H4 (cell line): ENCODE measurements at places on chromosomes 4 and X. TPM values are rescaled to one million over a fixed set of nuclear protein-coding genes. Genes with fewer than 3 reads are reported as not detected.

GRCh38 chr4:80229590-80229989 lies 32.3 kb downstream of the PRDM8 start:
- no peak for DNase-seq

DNA sequence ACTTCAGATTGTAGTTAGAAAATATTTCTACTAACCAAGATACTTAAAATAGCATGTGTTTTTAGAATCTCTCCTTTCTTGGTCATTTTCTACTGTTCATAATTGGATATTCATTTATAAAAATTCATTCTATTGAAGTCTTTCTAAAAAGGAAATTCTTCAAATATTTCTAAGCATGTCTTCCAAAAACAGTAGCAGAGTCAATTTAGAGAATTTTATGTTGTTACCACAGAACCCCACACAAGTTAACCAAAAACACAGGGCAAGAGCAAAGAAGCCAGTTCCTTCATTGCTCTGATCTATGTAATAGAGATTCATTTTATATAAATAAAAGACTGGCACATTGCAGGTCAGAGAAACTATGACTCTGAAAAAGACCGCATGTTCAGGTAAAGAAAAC lies 345.1 kb upstream of the PITX2 start:
- DNase-seq = no peak

GRCh38 chr4:131061734-131062133 lies 1965.8 kb downstream of the C4orf33 start:
- DNase-seq = no peak

- no peak for DNase-seq
Measured at GRCh38 chr4:25090516-25090915, 59.8 kb upstream of the LGI2 start.

DNA sequence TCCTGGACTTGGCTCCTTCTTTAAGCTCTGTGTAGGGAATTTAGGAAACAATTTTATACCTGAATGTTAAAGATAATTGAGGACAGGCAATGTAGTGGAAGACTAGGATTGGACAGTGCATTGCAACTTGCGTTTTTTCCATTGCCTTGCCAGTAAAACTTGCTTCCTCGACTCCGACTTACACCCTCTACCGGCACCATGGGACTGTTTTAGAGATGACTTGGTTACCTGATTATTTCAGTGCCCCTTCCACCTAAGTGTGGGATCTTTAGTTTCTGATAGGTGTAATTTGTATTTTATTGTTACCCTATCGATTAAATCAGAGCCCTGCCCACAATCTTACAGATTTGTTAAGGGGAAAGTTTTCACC lies 1.2 kb downstream of the PRPS1 start:
- DNase-seq = peak; percentile 33

The AKAP14 gene
- not detected in 2 replicates for total RNA-seq

- no peak for DNase-seq
Measured at GRCh38 chr4:110034026-110034393, 121.3 kb downstream of the EGF start.

The GLRB gene
- total RNA-seq = 2.0 and 4.2 TPM in 2 replicates

- DNase-seq = no peak
Measured at GRCh38 chrX:19727887-19728648, 159.3 kb downstream of the SH3KBP1 start.

The BEX5 gene
- total RNA-seq = 1.3 TPM in 1 of 2 replicates, not detected in the other

DNA sequence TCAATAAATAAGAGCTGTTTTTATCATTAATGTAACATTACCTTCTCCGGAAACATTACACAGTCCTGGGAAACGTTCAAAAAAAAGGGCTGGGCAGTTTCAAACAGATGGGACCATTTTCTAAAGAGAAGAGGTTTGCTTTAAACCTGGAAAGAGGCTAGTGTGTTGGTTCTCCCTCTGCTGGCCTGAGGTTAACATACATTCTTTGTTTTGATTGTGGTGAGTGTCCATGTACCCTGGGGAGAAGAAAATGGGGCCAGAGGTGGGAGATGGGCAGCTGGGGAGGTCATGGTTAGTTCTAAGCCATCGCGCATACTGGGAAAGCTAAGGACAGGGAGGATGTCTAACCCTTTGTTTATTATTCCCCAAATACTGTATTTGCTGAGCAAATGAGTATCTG lies 194.7 kb downstream of the CPEB2 start:
- DNase-seq = peak; percentile 53

The TAF7L gene
- not detected in 2 replicates for total RNA-seq

The RNF150 gene
- 2.4 and 3.1 TPM in 2 replicates for total RNA-seq
